ENCODE measurements at places on chromosomes 3 and 15.
A peak's percentile ranks its signal among the peaks of the same experiment; 100 is the strongest.

DNA sequence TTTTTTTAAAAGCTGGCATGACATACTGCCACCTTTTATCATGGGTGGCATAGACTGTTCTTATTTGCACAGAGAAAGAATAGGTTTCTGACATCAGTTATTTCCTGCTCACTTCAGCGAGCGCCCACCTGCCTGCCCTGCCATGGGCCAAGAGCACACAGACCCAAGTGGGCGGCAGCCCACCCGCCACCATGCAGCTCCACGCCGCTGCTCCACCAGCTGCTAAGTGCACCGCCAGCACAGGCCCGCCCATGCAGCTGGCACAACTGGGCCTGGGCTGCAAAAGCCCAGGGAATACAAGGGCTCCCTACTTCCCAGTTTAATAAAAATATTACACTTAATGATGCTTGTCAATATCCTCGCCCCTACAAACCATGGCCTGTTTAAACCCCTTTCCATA is 15.4 kb downstream of the ZNF148 start:
- no peak for DNase-seq

DNA sequence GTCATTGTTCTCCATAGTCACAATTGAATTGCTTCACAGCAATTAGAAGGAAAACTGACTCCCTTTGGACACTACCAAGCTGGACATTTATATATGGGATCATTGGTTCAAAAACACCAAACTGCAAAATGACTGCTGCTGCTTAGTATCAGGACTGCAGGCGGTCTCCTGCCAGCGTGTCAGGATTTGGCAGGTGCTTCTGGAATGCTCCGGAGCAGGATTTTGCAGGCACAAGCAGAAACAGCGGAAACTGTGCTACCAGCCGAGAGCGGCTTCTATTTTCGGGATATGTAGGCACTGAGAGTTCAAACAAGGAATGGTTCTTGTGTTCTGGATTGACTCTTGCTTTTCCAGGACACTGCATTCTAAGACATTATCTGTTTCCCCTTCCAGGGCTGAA is 95.5 kb downstream of the SSR3 start:
- DNase-seq: no peak

GRCh38 chr3:182294256-182294655 is 499.0 kb upstream of the ATP11B start:
- no peak for DNase-seq

DNA sequence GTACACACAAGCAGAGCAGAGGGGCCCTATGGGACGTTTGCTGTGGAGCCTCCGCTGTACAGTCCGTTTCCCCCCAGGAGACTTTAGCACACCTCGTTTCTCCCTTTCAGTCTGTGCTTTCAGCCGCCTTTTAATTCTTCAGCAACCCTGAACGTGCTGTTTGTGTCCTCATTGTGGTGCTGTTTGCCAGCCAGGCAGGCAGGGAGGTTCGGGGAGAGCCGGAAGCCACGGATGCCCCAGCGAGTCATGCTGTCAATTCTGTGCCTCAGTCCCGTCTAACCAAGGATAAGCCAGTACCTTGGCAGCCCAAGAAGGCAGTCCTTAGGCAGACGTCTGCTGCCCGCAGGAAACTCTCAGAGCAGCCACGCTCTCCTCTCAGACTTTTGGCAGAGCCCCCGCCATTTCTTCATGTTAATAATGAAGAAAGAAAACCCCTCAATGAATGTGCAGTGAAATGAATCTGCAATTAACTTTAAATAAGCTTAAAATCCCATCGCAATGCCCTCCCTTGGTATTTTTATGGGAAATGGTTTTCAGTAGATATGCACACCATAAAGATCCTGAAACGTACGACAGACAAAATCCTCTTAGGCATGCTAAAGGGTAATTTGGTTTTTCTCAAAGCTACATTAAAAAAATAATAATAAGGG is 158.6 kb downstream of the UACA start:
- DNase-seq: no peak

DNA sequence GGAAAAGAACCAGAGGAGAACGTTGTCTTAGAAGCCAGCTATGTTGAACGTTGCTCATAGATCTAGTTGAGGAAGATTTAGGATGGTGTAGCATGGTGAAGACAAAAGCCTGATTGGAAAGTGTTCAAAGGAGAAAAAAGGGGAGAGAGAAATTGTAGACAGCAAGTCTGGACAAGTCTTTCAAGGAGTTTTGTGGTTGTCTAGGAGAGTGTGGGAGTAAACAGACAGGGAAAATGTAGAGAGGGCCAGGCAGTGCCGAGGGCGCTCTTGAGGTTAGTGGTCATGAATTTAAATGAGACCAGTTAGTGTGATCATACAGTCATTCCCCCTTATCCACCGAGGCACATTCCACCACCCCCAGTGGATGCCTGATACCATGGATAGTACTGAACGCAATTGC is 167.5 kb upstream of the IL12A start:
- no peak for DNase-seq

DNA sequence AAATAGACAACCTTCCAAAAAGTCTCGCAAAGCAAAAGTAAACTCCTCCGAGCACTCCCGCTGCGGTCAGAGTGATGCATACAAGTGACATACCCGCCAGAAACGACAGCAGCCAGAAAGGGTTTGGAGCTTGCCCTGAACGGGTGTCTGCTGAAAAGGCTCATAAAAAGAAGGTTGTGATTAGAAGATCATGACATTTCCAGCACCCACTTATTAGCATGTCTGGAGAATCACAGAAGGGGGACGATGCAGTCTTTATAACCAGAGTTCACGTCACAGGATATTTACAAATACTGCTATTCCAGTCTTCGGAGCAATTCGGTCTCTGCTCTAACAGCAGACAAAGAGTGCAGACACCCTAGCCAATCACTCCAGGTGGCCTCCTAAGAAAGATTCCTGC is 59.1 kb upstream of the FRMD4B start:
- no peak for DNase-seq

GRCh38 chr3:9721015-9721699 is 10.4 kb upstream of the BRPF1 start:
- DNase-seq: no peak

DNA sequence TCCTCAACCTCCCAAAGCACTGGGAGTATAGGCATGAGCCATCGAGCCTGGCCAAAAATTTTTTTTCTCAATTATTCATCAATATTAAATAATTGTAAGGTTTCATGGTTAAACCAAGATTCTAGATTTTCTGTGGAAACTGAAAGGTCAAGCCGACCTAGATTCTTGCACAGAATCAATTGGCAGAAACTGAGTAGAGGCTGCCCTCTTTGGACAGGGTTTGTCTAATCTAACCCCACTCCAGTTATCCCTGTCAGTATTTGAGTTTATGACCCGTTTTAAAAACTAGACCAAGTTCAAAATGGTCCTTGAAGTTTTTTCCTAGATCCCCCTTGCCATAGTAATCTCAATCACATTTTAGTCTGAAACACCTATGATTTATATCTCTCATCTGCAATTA is 8.6 kb upstream of the ADAM10 start:
- DNase-seq: no peak

DNA sequence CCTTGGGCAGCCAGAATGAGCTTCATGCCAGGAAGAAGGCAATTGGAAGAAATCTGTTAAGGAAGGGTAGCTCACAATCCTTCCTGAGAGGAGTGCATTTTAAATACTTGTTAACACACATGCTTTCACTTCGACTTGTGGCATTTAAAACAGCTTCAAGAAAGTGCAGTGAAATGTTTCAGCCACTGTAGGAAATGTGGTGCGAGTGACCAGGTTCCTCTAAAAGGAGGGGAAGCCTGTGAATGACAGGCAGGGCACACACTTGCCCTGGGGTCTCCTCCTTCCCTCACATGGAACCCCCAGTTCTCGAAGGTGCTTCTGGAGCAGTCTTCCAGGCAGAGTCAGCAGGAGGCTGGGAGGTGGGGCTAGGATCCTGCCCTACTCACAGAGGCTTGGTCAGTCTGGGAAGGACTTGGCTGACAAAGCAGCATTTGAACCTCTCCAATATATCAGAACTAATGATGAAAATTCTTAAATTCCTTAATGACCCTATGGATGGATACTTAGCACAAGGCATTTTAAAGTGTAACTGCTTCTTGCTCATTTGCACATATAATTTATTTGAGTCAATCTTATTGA is 358.6 kb downstream of the CHST2 start:
- no peak for DNase-seq

DNA sequence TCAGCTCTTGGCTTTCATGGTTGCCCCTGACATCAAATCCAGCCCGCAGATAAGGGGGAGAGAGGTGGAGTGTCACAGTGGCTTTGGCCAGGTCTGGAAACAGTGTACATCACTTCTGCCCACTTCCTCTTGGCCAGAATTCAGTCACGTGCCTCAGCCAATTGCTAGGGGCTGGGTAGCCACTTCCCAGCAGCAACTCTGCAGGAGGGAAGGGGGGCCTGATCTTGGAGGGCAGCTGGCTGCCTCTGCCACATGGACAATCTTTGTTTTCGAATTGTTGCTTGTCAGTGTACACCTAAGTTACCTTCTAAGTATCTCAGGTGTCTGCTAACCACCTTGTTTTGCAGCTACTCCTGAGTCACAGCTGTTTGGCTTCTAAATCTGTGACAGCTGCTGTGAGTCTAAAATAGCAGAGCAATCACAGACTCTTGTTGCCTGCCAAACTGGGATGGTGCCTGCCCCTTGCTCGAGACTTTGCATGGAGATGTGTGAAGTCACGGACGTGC is 41.0 kb upstream of the LIMD1 start:
- DNase-seq: no peak

- DNase-seq: no peak
Observed at GRCh38 chr3:67831262-67831661, 176.8 kb upstream of the SUCLG2 start.

GRCh38 chr15:70257047-70257446 is 159.3 kb upstream of the TLE3 start:
- no peak for DNase-seq

DNA sequence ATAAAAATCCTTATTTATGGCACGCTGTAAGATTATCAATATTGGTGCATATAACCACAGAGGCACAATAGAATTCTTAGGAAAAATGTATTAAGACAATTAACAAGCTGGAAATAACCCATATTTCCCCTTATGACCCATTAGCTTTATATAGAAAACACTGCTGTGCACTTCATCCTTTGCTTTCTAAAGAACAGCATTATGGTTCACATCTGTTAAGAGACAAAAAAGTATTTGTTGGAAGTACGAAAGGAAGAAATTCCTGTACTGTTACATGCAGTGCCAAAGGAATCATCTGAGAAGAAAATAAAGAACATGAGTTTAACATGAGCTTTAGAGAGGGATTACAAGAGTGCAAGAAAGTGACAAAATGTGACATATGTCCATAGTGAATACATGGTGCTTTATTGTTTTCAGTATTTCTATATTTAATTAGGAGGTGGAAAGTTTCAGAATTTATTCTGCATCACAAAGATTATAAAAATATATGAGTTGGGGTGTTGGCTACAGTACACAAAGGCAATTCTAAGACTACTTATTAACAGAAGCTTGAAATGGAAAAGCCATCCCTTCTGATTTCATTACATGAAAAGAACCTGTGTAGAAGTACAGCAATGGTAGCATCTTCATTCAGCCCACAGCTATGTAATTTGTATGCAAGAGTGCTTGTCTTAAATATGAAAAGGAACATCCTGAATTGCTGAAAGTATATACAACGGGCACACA is 6.8 kb downstream of the UBE3A start:
- DNase-seq: no peak

DNA sequence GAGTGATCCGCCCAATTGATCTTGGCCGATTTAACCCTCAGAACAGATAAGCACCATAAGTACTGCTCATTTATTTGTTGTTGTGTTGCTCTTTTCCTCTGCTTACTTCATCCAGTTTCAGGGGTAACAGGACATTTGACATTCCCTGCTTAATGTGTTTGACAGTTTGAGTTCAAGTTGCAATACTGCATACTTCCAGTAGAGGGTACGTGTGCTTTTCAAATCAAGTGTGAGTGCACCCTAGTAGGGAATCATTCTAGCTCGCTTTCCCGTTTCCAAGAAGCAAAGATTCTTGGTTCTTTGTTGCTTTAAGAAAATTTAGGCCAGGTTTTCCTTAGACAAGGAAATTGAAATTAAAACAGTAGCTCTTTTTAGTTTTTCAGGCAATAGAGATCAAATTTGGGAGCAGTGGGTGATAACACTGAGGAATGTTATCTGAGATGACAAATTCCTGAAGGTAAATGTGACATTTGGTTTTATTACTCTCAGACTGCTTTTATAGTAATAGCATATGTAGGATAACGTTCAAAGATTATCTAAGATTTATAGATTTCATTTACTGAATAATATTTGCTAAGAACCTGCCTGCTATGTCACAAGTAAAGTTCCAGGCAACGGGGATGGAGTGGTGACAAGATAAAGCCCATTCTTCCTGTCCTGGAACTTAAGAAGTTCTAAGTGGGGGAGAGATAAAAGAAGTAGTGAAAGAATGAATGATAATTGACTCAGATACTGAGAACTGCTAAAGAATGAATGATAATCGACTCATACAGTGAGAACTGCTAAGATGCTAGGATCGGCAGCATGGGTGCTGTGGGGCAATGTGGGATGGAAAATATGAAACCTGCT is 73.3 kb downstream of the SYNPR start:
- no peak for DNase-seq

DNA sequence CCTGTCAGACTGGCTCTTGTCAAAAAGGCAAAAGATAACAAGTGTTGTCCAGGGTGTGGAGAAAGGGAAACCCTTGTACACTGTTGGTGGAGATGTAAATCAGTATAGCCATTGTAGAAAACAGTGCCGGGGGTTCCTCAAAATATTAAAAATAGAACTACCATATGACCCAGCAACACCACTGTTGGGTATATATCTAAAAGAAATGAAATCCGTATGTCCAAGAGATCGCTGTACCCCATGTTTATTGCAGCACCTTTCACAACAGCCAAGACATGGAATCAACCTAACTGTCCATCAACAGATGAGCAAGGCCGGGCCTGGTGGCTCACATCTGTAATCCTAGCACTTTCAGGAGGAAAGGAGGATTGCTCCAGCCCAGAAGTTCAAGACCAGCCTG is 6.2 kb downstream of the CYFIP1 start:
- DNase-seq: no peak

GRCh38 chr3:169772305-169772896 is 795 bp upstream of the MYNN start:
- DNase-seq: peak; percentile 87

- DNase-seq: no peak
Observed at GRCh38 chr3:185613016-185613415, 26.9 kb downstream of the SENP2 start.

- no peak for DNase-seq
Observed at GRCh38 chr15:87219650-87220615, 1036.6 kb downstream of the NTRK3 start.

DNA sequence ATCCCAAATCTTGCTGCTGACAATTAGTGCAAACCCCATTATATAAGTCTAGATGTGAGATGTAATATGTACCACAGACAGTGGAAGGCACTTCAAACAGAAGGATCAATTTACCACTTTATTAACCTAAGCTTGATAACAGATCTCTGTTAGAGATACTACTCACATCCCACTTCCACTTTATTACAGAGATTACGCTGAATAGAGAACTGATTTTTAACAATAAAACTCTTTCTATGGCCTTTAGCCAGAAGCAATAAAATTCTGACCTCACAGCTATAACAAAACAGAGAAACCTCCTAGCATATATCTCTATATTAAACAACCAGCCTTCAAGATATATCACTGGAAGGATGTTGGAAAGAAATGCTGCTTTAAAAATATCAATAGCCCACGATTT is 517.7 kb downstream of the MAGI1 start:
- DNase-seq: no peak
